ENCODE measurements at places on chromosomes 12 and 14. TPM values are rescaled to one million over a fixed set of nuclear protein-coding genes. Genes with fewer than 3 reads are reported as not detected.

DNA sequence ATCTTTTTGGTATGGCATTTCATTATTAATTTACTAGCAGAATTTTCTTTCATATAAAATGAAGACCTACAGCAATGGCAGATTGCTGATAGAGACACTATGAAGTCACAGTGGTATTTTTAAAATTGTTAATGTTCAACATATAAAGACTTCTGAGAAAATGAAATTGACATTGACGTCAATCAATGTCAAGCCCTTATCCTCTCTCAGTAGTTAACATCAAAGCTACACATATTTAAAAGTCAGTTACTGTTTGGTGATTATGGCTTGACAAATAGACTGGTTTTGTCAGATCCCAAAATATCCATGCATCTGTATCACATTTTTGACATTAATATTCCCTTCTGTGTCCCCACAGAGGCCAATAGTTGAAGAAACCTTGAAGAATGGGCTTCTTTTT is 1069.1 kb upstream of the SEL1L start:
- H3K27me3 ChIP-seq, result no peaks in the 10 kb centered on the region
- no peak overlapping the region for H3K27ac ChIP-seq
- DNase-seq, result no peak
- H3K4me3 ChIP-seq, result no peak overlapping the region
- H3K4me1 ChIP-seq, result no peaks in the 10 kb centered on the region

DNA sequence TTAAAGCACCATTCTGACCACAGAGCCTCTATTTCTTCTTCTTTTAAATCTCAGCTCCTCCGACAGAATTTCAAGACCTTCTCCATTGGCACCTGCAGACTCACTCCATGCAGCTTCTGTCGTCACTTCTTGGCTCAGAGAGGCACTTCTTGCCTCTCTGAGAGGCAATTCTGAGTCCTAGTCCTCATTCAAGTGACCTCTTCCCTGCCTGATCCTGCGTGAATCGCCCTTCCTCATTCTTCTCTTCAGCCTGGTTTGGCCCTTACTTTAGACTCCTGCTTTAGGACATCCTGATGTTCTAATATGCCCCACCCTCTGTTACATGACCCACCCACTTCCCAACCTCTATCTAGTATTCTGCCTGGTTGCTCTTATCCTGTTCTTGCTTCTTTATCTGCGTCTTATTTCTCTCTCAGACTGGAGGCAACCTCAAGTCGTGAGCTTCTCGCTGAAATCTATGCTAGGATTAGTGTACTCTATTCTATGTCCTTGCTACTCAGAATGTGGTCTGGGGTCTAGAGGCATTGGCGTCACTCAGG is 55.6 kb upstream of the CISTR start:
- no peaks in the 10 kb centered on the region for H3K36me3 ChIP-seq
- H3K27ac ChIP-seq, result no peak overlapping the region
- H3K4me3 ChIP-seq, result no peak overlapping the region
- no peak for DNase-seq

DNA sequence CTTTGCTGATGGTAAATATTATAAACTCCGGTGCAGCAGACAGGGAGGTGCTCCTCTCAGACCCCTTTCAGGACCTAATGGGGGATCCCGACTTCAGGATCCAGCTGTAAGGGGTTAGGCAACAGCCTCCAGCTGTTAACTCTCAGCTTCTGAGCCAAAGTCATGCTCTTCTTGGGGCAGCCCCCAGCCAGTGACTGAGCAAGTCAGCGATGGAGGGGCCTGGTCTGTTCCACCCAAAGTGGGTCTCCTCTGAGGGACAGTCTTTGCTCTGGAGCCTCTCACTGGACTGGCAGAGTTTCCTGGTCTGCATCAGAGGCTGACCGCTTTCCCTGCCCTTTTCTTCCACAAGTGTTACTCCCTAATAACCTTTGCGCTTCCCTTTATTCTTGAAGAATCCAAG is 184.2 kb upstream of the DIO3 start:
- no peak overlapping the region for H3K27ac ChIP-seq
- H3K27me3 ChIP-seq, result no peaks in the 10 kb centered on the region
- no peak overlapping the region for H3K4me3 ChIP-seq
- peaks cover 5% of the 10 kb centered on the region for H3K4me1 ChIP-seq
- DNase-seq, result no peak

- H3K4me3 ChIP-seq, result no peak overlapping the region
- H3K27ac ChIP-seq, result no peak overlapping the region
- no peaks in the 10 kb centered on the region for H3K4me1 ChIP-seq
- no peak for DNase-seq
Measured at GRCh38 chr12:4193821-4194220, 79.7 kb upstream of the CCND2 start.

- H3K27ac ChIP-seq, result no peak overlapping the region
- H3K4me1 ChIP-seq, result no peaks in the 10 kb centered on the region
- no peak for DNase-seq
- H3K27me3 ChIP-seq, result no peaks in the 10 kb centered on the region
- H3K36me3 ChIP-seq, result no peaks in the 10 kb centered on the region
Measured at GRCh38 chr12:82948491-82948890, 261.8 kb downstream of the TMTC2 start.

DNA sequence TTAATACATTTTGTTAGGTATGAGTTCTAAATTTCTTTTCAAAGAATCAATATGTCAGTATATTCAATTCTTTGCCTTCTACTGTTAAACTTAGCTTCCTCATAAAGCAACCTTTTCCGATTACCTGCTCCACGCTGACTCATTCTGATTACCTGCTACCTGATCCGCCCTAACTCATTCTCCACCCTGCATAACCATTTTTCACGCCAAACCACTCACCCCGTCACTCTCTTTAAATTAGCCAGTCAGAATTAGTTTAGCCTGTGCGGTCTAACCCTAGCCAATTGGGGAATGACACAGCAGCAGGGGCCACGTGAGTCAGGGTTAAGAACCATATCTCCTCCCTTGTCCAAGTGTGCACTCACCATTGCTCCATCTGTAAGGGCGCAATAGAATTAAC is 72.2 kb upstream of the FICD start:
- no peaks in the 10 kb centered on the region for H3K27me3 ChIP-seq
- DNase-seq, result no peak
- H3K36me3 ChIP-seq, result no peaks in the 10 kb centered on the region
- H3K27ac ChIP-seq, result no peak overlapping the region

DNA sequence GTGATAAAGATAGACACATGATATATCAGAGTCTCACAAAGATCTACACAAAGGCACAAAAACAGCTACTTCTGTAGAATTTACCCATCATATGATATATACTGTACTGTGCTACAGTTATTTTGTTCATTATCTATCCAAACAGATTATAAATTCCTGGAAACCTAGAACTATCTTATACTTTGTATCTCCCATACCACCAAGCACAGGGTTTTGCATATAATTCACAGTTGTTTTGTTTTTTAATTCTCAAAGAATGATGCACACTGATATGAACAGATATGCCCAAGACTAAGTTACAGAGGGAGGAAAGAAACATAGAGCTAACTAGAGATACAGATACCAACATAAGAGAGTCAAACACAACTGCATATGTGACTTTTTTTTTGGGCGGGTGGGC is 3.4 kb downstream of the PRKAG1 start:
- H3K27ac ChIP-seq, result no peak overlapping the region
- no peaks in the 10 kb centered on the region for H3K27me3 ChIP-seq
- peaks cover 18% of the 10 kb centered on the region for H3K36me3 ChIP-seq

DNA sequence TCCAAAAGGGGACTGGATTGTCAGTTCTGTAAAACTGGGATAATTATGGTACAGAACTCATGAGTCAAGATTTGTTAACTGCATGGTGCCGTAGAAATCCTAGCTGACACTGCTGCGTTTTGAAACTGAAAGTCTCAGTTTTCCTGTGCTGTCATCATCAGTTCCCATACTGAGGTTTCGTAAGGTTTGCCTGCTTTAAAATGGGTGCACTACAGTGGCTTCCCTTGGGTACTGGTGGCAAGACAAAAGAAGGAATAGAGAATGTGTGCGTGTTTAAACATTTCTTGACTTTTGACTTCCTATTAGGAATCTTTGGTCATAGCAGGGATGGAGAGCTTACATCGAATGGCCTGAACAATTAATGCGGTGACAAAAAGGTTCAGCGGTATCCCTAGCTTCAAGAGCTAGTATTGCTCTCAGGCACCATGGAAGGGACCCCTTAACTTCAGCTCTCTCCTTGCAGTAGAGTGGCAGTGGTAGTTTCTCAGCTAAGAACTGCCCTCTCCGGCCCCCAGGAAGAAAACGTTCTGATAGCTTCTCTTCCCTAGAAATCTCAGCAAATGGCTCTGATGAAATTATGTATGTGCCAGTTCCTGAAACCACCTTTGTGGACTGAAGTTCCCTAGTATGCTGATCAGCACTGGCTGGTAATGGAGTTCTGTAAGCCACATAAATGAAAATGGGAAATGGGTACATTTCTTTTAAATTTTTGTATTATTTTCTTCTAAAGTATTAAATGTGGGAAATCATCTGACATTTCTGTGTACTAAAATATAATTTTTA is 28.9 kb downstream of the ANO6 start:
- peaks cover 34% of the 10 kb centered on the region for H3K4me1 ChIP-seq
- H3K27ac ChIP-seq, result peak overlapping the region; percentile 99
- no peaks in the 10 kb centered on the region for H3K27me3 ChIP-seq
- no peaks in the 10 kb centered on the region for H3K36me3 ChIP-seq
- peak overlapping the region; percentile 68 for H3K4me3 ChIP-seq

- H3K36me3 ChIP-seq, result no peaks in the 10 kb centered on the region
- peak overlapping the region; percentile 58 for H3K27ac ChIP-seq
- DNase-seq, result no peak
- H3K27me3 ChIP-seq, result no peaks in the 10 kb centered on the region
Measured at GRCh38 chr14:90551070-90551704, 154.4 kb downstream of the CALM1 start.

DNA sequence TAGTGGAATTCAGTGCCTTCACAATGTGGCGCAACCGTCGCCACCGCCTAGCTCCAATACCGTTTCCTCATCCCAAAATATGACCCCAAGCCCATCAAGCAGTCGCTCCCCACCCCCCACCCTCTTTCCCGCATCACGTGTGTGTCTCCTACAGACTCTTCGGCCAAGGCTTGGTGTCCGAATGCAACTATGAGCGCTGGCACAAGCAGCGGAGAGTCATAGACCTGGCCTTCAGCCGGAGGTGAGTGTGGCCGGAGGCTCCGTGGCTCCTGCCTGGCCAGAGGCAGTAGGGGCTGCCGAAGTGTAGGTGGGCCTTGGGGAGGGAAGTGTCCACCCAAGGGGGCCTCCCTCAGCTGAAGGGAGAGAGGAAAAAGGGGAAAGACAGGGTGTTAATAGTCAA is 15.8 kb downstream of the CYP46A1 start:
- DNase-seq, result no peak
- no peak overlapping the region for H3K27ac ChIP-seq
- H3K36me3 ChIP-seq, result no peaks in the 10 kb centered on the region
- no peaks in the 10 kb centered on the region for H3K27me3 ChIP-seq
- no peak overlapping the region for H3K4me3 ChIP-seq
- H3K4me1 ChIP-seq, result no peaks in the 10 kb centered on the region

DNA sequence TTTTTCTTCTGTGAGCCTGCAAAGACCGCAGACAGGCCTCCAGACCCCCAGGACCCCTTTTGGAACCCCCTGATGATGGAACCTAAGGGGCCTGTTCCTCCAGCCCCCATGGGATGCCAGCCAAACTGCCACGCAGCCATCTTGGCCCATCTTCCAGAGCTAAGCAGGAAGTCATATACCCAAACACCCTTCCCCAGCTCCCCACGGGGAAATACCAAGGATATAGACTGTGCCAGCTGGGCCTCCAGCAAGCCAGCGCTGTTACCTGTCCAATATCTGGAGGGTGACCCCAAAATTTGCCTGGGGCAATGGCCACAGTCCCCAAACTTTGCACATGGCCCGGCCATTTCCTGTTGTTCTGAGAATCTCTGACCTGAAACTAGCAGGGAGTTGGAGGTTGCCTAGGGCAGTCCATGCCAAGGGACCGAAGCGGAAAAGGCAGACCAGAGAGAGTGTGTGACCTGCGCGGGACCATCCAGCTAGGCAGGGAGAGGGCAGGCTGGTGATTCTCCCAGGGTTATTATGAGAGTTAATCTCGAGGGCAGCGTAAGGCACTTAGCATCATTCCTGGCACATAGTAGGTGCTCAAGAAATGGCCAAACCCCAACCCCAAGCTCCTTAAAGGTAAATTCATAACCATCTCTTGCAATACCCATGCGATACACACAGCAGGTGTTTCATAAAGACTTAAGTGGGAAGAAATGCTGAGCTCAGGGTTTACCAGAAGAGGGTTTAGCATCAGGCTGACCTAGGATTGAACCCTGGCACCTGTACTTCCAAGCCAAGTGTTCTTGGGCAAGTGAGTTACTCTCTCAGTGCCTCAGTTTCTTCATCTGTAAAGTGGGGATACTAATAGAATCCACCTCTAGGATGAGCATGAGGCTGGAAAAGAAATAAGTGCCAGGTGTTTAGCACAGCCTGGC is 2.6 kb upstream of the RASAL1 start:
- H3K27ac ChIP-seq, result no peak overlapping the region
- H3K4me1 ChIP-seq, result no peaks in the 10 kb centered on the region
- no peaks in the 10 kb centered on the region for H3K27me3 ChIP-seq
- no peak overlapping the region for H3K4me3 ChIP-seq

GRCh38 chr12:507391-507796 is 47.7 kb downstream of the B4GALNT3 start:
- H3K36me3 ChIP-seq, result no peaks in the 10 kb centered on the region
- no peak overlapping the region for H3K27ac ChIP-seq
- no peaks in the 10 kb centered on the region for H3K27me3 ChIP-seq
- peaks cover 2% of the 10 kb centered on the region for H3K4me1 ChIP-seq
- no peak overlapping the region for H3K4me3 ChIP-seq

DNA sequence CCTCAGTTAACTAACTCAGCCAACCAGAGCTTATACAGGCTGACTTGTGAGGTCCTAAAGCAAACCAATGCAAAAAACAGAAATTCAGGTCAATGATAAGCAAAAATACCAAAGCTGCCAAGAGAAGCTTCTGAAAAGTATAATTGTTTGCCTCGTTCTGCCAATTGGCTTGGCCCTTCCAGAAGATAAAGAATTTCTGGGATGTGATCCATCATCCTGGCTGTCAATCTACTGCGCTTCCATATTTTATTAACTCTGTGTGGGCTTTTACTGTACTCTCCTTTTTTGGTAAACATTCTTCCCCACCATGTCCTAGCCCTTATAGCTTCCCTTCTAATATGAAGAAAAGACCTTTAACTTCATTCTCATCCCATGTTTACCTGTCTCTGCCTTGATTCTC is 387.9 kb downstream of the TMEM117 start:
- H3K27ac ChIP-seq, result no peak overlapping the region
- no peaks in the 10 kb centered on the region for H3K27me3 ChIP-seq
- no peaks in the 10 kb centered on the region for H3K36me3 ChIP-seq
- no peak for DNase-seq
- H3K4me1 ChIP-seq, result no peaks in the 10 kb centered on the region

DNA sequence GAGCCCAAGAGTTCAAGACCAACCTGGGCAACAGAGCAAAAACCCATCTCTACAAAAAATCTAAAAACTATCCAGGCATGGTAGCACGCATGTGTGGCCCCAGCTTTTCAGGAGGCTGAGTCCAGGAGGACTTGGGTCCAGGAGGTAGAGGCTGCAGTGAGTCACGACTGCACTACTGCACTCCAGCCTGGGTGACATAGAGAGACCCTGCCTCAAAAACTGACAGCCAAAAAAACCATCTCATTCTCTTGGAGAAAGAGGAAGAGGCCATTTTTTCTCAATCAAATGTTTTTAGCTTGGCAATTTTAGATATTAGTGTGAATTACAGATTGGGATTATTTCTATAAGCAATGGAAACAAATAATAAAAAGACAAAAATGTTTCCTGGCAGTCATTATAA is 38.2 kb downstream of the ZFC3H1 start:
- no peaks in the 10 kb centered on the region for H3K27me3 ChIP-seq
- H3K4me3 ChIP-seq, result no peak overlapping the region
- H3K27ac ChIP-seq, result no peak overlapping the region
- no peak for DNase-seq
- peaks cover 15% of the 10 kb centered on the region for H3K4me1 ChIP-seq

Gene DNAJC22
- total RNA-seq, result 1.5 TPM

Gene IL26
- total RNA-seq, result not detected

Gene MYH6
- total RNA-seq, result not detected

Gene BMP4
- total RNA-seq, result 26.9 TPM

Gene PPP1R13B
- 15.3 TPM for total RNA-seq

Gene TMEM119
- total RNA-seq, result 4.6 TPM

Gene ALX1
- not detected for total RNA-seq

Gene MARK3
- 133 TPM for total RNA-seq

Measured in thoracic aorta (tissue), 2 donors.